ENCODE measurements at places on chromosomes 3 and 15.

DNA sequence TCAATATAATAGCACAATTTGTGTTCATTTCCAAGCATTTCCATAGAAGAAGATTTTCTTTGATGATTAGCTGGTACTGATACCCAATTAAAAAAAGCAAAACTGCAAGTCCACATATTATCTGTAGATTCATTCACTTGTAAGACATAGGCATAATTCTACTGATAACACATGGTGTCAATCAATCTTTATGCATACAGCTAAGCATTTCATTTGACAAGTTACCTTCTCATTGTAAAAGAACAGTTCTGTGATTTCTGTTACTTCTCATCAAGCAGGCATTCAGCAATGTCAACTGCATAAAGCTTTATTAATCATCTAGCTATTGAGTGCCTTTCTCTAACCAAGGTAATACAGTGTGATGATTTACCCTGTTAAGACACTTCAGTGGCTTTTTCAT lies 672.0 kb downstream of the PLOD2 start:
- DNase-seq, result no peak

GRCh38 chr3:94092086-94092485 lies 29.2 kb downstream of the NSUN3 start:
- no peak for DNase-seq

DNA sequence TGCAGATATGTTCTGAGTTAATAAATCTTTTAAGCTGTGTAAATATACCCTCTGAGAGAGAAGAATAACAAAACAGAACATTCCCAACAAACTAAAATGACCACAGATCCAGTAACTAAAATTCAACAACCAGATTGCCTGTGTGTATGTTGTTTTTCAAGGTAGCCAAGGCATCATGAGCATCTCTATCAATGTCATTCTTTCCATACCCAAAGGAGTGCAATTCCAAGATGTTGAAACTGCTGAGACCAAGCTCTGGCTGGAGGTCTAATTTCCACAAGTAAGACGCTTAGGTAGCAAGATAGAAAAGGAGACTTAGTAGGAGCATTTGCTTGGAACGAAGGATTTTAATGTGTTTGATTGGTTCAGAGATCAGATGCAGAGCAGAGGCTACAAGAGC lies 276.3 kb downstream of the RBMS3 start:
- no peak for DNase-seq

DNA sequence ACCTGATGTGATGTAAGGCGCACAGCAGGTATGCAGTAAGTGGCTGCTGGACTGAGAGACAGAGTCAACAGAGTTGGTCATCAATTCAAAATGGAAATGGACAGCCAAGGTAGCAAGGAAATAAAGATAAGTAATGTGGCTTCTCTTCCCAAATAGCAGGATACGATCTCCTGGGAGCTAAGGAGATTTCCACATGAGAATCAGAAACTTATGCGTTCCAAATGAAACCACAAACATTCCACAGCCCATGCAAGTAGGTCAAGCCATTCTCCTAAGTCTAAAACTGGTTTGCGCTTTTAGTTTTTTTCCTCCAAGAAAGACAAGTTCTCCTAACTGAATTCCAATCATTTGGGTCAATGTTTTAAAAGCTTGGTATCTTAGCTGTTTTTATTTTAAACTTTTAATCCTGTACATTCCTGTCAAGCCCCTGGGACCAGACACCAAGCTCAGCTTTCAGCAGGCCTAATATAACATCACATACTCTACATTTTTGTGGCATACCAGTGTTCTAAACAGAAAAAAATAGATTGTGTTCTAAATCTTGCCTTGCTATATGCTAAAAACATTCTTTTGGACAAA lies 73.7 kb upstream of the TSPAN3 start:
- DNase-seq, result peak; percentile 59

GRCh38 chr3:116240261-116240660 lies 205.0 kb downstream of the LSAMP start:
- no peak for DNase-seq

- no peak for DNase-seq
Observed at GRCh38 chr15:64695561-64695992, 79.8 kb downstream of the RBPMS2 start.

DNA sequence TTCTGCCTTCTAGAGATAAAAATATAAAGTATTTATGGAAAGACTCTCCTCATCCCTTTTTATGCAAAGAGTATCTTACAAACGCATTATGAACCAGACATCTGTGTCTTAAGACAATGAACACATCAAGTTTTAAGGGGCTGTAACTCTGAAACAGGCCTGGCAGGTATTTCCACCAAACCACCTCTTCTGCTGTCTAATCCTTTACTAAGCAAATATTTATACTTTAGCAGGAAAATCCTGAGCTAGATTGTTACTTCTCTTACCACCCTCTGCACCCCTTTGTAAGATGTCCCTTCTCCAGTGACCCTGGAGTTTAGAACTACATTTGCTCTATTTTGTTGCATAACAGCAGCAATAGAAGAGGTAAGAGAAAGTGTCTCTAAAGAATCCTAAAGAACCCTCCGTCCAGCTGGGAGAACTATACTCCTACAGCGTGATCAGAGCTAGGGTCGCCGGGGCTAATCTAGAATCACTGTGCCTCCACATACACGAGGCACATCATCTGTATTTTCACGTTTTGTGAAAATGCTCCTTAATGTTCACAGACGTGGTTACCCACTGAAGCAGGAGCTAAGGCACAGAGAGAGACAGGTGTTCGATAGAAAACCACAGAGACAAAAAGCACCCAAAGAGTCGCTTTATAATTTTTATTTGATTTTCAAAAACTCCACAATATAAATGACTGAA lies 129.6 kb downstream of the FOXP1 start:
- DNase-seq, result no peak

- DNase-seq, result no peak
Observed at GRCh38 chr3:187788984-187789857, 44.0 kb upstream of the BCL6 start.

Data from SK-MEL-5 (cell line).